Pulmonary artery endothelial cell (primary cell): ENCODE measurements at places on chromosomes 5 and 9.

DNA sequence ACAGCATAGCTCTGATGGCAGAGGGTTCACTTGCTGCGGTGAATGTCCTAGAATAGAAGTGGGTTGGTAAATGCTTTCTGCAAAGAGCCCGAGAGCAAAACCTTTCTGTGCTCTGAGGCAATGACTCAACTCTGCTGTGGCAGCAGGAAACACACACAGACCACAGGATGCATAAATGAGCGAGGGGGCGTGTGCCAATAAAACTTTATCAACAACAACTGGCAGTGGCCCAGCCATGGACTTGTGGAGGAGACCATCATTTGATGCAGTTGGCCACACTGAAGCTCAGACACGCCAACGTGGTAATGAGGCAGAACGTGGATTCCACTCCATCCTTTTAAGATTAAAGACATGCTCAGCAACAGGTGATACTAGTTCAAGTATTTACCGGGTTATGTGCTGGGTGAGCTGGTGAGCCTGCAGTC lies 6.8 kb downstream of the MRPL36 start:
- DNase-seq = no peak

- no peak for DNase-seq
These were observed 132.3 kb upstream of the TAF11L2 start for GRCh38 chr5:17365811-17366138.

- no peak for DNase-seq
These were observed 48.4 kb upstream of the TUT7 start for GRCh38 chr9:86402591-86402990.

DNA sequence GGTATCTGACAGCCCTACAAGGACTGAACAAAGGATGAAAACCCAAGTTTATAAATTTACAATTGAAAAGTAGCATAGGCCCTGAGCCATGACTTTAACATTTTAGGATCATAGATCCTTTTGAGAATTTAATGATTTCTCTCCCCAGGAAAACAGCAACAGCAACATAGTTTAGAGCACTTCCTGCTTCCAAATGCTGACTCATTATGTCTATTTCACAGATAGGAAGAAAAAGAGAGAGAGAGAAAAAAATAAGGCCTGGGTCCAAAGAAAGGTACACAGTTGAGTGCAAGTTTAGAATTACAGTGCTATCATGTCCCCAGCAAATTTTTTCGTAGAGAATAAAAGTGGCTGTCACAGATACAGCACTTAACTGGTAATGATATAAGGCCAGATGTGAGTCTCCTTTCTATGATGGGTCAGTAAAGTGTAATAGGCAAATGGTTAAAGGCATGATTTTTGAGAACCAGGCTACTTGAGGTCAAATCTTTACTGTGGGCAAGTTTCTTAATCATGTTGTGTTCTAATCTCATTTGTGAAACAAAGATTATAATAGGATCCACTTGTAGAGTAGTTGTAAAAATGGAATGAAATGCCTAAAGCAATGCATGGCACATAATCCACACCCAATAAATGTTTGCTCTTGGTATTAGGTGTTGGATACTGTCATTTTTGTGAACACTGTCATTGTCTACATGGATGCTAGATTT lies 12.3 kb upstream of the PPP2R2B start:
- no peak for DNase-seq

DNA sequence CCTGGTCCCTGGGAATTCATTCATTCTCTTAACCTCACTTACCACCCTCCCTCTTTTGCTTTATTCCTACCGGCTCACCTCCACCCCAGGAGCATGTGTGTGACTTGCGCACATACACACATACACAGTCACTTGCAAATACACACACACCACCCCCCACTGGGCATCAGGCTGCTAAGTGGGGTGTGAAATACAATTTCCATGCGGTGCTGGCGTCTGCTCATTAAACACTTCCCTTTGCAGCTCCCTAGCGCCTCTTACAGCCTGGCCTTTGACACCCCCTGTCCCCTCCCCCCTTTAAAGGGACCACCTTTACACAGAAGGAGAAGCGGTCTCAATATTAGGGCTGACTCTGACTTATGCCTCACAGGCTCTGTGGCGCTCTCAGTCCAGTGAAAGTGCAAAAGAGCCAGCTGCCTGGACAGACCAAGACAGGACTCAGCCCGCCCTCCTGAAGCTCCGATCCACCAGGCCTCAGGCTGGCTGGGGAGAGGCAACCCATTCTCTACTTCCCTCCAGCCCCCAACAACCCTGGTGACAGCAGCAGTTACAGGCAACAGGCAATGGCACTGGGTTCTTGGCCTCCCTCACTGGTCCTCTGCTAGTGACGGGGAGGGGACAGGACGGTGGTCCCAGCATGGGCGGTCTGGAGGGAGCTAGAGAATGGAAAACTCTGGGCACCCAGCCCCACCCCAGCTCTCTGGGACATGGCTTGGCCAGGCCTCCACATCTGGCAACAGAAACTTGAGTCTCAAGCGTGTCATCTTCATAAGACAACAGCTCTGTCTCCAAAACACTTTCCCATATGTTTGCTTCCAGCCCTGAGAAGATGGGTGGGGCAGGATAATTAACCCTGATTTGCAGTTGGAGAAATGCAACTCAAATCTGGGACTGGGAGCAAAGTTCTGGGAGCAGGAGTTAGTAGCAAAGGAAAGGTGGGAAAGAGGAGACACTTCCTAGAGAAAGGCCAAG lies 12.0 kb downstream of the ENHO start:
- DNase-seq = no peak

DNA sequence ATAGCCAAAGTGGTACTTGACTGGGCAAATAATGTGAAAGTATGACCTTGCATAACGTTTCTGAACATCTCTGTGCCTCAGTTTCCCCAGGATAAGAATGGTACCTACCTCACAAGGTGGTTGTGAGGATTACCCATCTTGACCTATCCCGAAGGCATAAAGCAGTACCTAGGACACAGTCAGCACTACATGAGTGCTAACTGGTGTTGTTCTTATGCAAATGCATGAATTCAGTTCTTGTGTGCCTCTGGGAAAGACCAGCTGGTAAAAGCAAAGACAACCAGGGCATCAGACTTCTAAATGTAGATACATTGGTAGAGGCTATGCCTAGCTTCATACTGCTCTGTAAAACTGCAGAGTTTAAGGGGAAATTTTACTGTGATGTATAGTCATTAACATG lies 21.8 kb upstream of the TMEM252 start:
- no peak for DNase-seq

DNA sequence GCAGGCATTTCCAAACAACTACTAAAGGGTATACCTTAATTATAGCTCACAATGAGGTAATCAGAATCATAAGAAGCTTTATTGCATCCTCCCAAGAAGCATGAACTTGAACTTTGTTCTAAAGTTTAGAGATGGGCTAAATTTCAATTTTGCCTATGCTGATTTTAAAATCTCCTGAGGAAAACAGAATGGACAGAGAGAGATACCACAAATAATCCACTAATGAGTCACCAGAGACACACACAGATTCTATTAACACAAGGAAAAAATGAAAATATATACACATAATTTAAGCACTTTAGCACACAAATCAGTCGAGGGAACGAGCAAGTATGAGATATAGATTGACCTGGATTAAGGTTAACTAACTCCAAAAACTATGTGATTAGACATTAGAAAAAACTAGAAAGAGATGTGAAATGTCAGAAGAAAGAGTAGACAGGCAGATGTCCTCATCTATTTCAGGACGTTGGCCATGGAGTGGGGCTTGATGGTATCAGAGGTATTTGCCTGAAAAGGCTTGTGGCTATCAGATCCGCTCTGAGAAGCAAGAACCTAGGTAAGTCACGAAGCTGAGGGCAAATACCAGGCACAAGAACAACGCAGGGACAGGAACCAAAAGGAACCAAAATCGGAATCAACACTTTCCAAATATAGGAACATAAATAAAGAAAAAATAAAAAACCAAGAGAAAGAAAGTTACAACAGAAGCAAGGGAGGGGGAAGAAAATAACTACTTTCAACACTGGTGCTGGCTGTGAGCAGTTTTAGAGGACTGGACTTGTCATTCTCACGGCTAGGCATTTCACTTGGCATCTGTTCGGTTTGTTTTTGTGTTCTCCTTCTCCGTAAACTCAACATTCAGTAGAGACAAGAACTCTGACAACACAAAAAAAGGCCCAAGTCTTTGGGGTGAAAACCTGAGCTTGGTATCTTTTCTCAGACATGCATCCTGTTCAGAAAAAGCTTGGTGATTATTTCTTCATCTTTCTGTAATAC lies 294.6 kb upstream of the PUM3 start:
- DNase-seq = no peak

DNA sequence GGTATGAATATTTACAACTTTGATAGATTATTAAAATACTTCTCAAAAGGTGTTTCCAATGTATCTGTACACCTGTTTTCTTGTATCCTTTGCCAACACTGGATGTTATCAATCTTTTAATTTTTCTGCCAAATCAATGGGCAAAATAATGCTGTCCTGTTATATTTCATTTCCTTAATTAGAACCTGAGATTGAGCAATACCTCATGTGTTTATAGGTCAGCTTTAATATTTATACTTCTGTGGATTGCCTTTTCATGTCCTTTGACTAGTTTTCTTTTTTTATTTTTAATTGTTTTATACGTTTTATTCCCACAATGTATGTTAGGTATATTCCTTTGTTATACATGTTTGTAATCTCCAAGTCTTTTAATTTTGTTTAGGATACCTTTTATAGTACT lies 77.6 kb downstream of the JAK2 start:
- DNase-seq = no peak

DNA sequence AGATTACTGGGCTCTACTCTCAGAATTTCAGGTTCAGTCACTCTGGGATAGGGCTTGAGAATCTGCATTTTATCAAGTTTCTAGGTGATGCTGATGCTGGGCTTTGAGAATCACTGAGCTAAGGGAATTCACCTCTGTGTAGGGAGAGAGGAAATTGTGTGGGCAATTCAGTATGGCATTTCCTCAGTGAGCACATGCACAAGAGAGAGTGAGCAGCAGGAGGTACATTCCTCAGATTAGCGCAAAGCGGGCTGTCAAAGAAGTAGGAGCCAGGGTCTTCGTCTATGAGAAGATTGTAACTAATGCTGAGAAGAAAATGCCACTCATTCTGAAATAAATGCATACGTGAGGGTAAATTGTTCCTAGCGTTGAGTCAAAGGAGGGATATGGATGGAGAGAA lies 175.9 kb downstream of the KIF4B start:
- no peak for DNase-seq

DNA sequence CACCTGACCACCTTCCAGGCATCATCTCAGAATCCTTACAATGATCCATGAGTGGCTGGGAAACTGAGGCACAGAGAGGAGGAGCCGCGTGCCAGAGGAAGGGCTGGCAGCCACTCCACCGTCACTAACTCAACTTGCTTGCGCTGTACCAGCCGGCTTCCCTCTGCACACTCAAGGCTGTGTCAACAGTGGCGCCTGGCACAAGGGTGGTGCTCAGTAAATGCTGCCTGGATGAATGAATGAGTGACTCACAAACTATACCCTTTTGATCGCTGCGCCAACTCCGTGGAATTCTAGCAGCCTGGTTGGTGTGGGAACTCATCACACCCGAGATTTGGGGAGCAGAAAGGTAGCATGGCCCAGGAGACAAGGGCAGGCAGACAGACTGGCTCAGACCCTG lies 21.9 kb downstream of the PRRX2 start:
- no peak for DNase-seq

- DNase-seq = no peak
These were observed 336.7 kb upstream of the KIF2A start for GRCh38 chr5:61969347-61969746.
